ENCODE measurements at places on chromosomes 1 and 21. TPM values are rescaled to one million over a fixed set of nuclear protein-coding genes. Genes with fewer than 3 reads are reported as not detected.

DNA sequence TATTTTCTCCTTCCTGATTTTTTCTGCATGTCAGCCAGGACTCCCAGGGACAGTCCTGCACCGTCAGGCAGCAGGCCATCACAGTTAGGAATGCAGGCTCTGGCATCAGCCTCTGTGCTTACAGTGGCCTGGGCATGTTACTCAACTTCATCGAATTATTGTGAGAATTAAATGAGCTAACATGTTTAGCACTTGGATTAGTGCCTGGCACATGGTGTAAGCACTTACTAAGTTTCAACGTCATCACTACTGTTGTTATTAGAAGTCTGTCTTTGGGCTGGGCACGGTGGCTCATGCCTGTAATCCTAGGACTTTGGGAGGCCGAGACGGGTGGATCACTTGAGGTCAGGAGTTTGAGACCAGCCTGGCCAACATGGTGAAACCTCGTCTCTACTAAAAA, 45.1 kb downstream of the SCCPDH start:
- no peak for DNase-seq
- no peaks in the 10 kb centered on the region for H3K4me1 ChIP-seq
- peaks cover 21% of the 10 kb centered on the region for H3K36me3 ChIP-seq
- no peaks in the 10 kb centered on the region for H3K27me3 ChIP-seq

GRCh38 chr1:7786795-7787194, 2.7 kb downstream of the PER3 start:
- no peak overlapping the region for H3K27ac ChIP-seq
- H3K4me3 ChIP-seq, result no peak overlapping the region
- H3K27me3 ChIP-seq, result no peaks in the 10 kb centered on the region
- DNase-seq, result no peak
- H3K4me1 ChIP-seq, result peaks cover 17% of the 10 kb centered on the region

- no peak for DNase-seq
- H3K4me1 ChIP-seq, result peaks cover 8% of the 10 kb centered on the region
- peaks cover 22% of the 10 kb centered on the region for H3K36me3 ChIP-seq
- H3K27ac ChIP-seq, result no peak overlapping the region
- no peaks in the 10 kb centered on the region for H3K27me3 ChIP-seq
- H3K4me3 ChIP-seq, result no peak overlapping the region
These were observed 59.0 kb downstream of the RUSC1 start for GRCh38 chr1:155379631-155380090.

- no peak for DNase-seq
- no peak overlapping the region for H3K27ac ChIP-seq
- no peaks in the 10 kb centered on the region for H3K27me3 ChIP-seq
- peaks cover 2% of the 10 kb centered on the region for H3K36me3 ChIP-seq
- peaks cover 57% of the 10 kb centered on the region for H3K4me1 ChIP-seq
- H3K4me3 ChIP-seq, result no peak overlapping the region
These were observed 7.7 kb downstream of the SNX27 start for GRCh38 chr1:151619489-151620093.

- H3K4me1 ChIP-seq, result peaks cover 21% of the 10 kb centered on the region
- no peak overlapping the region for H3K4me3 ChIP-seq
- no peaks in the 10 kb centered on the region for H3K27me3 ChIP-seq
- H3K27ac ChIP-seq, result peak overlapping the region; percentile 4
- DNase-seq, result no peak
These were observed 7.8 kb downstream of the STMN1 start for GRCh38 chr1:25898223-25899015.

DNA sequence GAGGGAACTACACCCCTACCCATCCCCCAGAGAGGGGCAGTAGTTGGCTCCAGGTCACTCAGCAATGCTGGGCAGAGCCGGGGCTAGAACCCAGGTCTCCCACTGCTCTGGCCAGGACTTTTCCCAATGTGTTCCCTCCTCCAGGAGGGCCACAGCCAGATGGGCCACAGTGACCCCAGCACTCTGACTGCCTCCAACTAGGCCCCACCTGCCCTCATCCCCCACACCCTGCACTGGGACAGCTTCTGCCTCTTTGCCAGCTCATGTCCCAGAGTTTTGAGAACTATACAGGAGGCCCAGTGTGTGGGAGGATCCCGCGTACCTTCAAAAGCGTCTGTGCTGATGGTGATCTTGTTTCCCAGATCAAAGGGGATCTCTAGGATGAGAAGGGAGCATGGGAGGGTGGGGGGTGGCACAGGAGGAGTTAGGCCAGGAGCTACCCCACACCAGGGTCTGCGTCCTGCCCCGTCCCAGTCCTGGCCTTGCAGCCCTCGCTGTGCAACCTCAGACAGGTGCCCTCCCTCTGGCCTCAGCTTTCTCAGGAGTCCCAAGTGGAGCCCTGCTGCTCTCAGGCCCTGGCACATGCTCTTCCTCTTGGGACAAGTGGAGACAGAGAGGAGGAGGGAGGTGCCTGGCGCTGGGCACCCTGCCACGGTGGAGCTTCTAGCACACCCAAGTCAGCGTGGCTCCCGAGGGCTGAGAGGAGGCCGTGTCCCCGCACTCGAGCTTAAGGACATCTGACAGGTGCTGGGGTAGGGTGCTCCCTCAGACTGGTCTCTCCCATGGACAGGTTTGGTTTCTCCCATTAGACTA, 22.0 kb downstream of the MYOM3 start:
- no peak for DNase-seq
- no peaks in the 10 kb centered on the region for H3K27me3 ChIP-seq

- H3K27me3 ChIP-seq, result peaks cover 4% of the 10 kb centered on the region
- H3K36me3 ChIP-seq, result peaks cover 2% of the 10 kb centered on the region
- no peak overlapping the region for H3K4me3 ChIP-seq
- no peak overlapping the region for H3K27ac ChIP-seq
- DNase-seq, result no peak
These were observed 21.2 kb upstream of the UTS2 start for GRCh38 chr1:7873801-7874795.

DNA sequence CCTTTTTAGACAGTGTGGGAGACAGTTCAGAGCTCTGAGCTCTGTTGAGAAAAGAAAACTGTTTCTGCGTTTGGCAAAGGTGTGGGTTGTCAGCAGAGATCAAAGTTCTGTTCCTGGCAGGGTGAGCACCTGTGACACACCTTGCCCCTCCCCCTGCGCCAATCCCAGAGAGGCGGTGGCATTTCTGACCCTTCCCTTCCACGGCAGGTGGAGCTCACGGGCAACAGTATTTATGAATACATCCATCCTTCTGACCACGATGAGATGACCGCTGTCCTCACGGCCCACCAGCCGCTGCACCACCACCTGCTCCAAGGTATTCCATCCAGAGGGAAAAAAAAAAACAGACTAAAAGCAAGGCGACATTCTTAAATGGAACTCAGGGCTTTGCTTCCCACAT, 20.7 kb downstream of the SIM2 start:
- no peaks in the 10 kb centered on the region for H3K4me1 ChIP-seq
- H3K4me3 ChIP-seq, result no peak overlapping the region

GRCh38 chr21:46443910-46444309, 14.8 kb upstream of the DIP2A start:
- peaks cover 39% of the 10 kb centered on the region for H3K36me3 ChIP-seq
- DNase-seq, result no peak
- no peaks in the 10 kb centered on the region for H3K27me3 ChIP-seq
- H3K27ac ChIP-seq, result no peak overlapping the region
- peaks cover 2% of the 10 kb centered on the region for H3K4me1 ChIP-seq

GRCh38 chr1:100747771-100748170, 28.2 kb downstream of the VCAM1 start:
- H3K4me3 ChIP-seq, result no peak overlapping the region
- no peaks in the 10 kb centered on the region for H3K4me1 ChIP-seq
- no peak for DNase-seq
- H3K27ac ChIP-seq, result no peak overlapping the region

GRCh38 chr1:17567582-17567981, 28.1 kb downstream of the ARHGEF10L start:
- no peak for DNase-seq
- no peaks in the 10 kb centered on the region for H3K36me3 ChIP-seq
- H3K4me1 ChIP-seq, result no peaks in the 10 kb centered on the region
- H3K27ac ChIP-seq, result no peak overlapping the region
- no peak overlapping the region for H3K4me3 ChIP-seq

GRCh38 chr1:23837908-23838307, 12.7 kb upstream of the HMGCL start:
- peaks cover 9% of the 10 kb centered on the region for H3K4me1 ChIP-seq
- H3K4me3 ChIP-seq, result peak overlapping the region; percentile 62
- no peaks in the 10 kb centered on the region for H3K36me3 ChIP-seq
- no peak overlapping the region for H3K27ac ChIP-seq
- DNase-seq, result no peak

- H3K27ac ChIP-seq, result no peak overlapping the region
- H3K4me3 ChIP-seq, result no peak overlapping the region
- H3K27me3 ChIP-seq, result no peaks in the 10 kb centered on the region
- no peak for DNase-seq
- no peaks in the 10 kb centered on the region for H3K36me3 ChIP-seq
These were observed 314.9 kb upstream of the DEPDC1 start for GRCh38 chr1:68811806-68812205.

- no peak overlapping the region for H3K4me3 ChIP-seq
- H3K4me1 ChIP-seq, result peaks cover 28% of the 10 kb centered on the region
- H3K27ac ChIP-seq, result peak overlapping the region; percentile 55
- peaks cover 1% of the 10 kb centered on the region for H3K36me3 ChIP-seq
- no peaks in the 10 kb centered on the region for H3K27me3 ChIP-seq
- DNase-seq, result no peak
These were observed 28.6 kb downstream of the ATP8B2 start for GRCh38 chr1:154353966-154354365.

DNA sequence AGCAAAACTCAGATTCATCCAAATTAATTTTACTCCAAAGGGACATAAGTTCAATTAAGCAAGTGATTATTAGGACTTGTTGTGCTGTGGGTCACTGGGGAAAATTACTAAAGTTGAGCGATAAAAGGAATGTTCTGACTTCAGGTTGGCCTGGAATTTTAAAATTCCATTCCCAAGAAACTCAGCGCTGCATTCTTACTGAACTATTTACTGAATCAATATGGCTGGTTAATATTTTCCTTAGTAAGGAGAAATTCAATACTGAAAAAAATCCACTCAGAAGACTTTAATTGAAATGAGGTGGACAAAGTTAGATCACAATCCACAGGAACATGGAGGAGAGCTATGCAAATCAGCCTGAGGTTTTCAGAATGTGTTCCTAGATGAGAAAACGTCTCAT, 578.9 kb upstream of the NR5A2 start:
- no peaks in the 10 kb centered on the region for H3K36me3 ChIP-seq
- H3K4me3 ChIP-seq, result no peak overlapping the region
- no peak overlapping the region for H3K27ac ChIP-seq
- no peaks in the 10 kb centered on the region for H3K4me1 ChIP-seq
- peaks cover 20% of the 10 kb centered on the region for H3K27me3 ChIP-seq

DNA sequence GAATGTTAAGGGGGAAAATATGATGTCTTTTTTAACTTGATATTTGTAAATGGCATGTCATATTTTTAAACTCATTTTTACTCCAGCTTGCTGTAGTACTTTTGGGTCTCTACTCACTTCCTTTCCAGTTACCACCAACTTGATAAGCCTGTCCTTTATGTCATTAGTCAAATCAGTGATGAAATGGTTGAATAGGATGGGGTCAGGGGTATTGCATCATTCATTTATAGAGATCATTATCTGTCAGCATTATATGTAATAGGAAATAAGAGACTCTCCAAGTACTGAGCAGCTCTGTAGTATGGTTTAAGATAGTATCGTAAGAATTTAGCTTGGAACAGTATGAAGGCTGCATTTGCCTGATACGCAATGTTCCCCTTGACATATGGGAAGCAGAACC, 227.3 kb downstream of the BRINP3 start:
- DNase-seq, result no peak
- no peaks in the 10 kb centered on the region for H3K4me1 ChIP-seq
- H3K4me3 ChIP-seq, result no peak overlapping the region

GRCh38 chr1:200376528-200376927, 33.3 kb downstream of the ZNF281 start:
- H3K4me1 ChIP-seq, result peaks cover 3% of the 10 kb centered on the region
- H3K4me3 ChIP-seq, result no peak overlapping the region
- no peaks in the 10 kb centered on the region for H3K27me3 ChIP-seq
- no peak for DNase-seq
- H3K27ac ChIP-seq, result no peak overlapping the region

GRCh38 chr1:18752409-18752808, 107.1 kb downstream of the TAS1R2 start:
- H3K27ac ChIP-seq, result no peak overlapping the region
- no peaks in the 10 kb centered on the region for H3K36me3 ChIP-seq
- H3K27me3 ChIP-seq, result peaks cover 44% of the 10 kb centered on the region
- no peak for DNase-seq
- H3K4me1 ChIP-seq, result no peaks in the 10 kb centered on the region

GRCh38 chr1:30639881-30640452, 83.4 kb downstream of the MATN1 start:
- H3K27me3 ChIP-seq, result peaks cover 17% of the 10 kb centered on the region
- no peaks in the 10 kb centered on the region for H3K4me1 ChIP-seq
- no peak overlapping the region for H3K27ac ChIP-seq
- no peak for DNase-seq
- no peak overlapping the region for H3K4me3 ChIP-seq

GRCh38 chr1:205422993-205423642, 1.3 kb upstream of the LEMD1 start:
- no peak for DNase-seq
- peaks cover 3% of the 10 kb centered on the region for H3K27me3 ChIP-seq
- no peak overlapping the region for H3K4me3 ChIP-seq

GRCh38 chr1:80445033-80445432, 1355.7 kb upstream of the ADGRL2 start:
- H3K36me3 ChIP-seq, result no peaks in the 10 kb centered on the region
- H3K4me3 ChIP-seq, result no peak overlapping the region
- H3K4me1 ChIP-seq, result no peaks in the 10 kb centered on the region
- no peaks in the 10 kb centered on the region for H3K27me3 ChIP-seq
- H3K27ac ChIP-seq, result no peak overlapping the region

PHF13 gene
- total RNA-seq, result 11.3 TPM

RNU1-2 gene
- total RNA-seq, result 1,341 TPM

RAB3B gene
- total RNA-seq, result 0.12 TPM

SPRR4 gene
- not detected for total RNA-seq

C1QA gene
- not detected for total RNA-seq

GPR25 gene
- not detected for total RNA-seq

PROK1 gene
- total RNA-seq, result not detected

NECTIN4 gene
- total RNA-seq, result not detected

C1orf94 gene
- not detected for total RNA-seq

MCM3AP gene
- total RNA-seq, result 86.7 TPM

NGF gene
- not detected for total RNA-seq

NUP133 gene
- 53.9 TPM for total RNA-seq
